Urothelium cell line (cell line): ENCODE measurements at places on chromosomes 11 and 22.

- DNase-seq: no peak
Measured at GRCh38 chr22:46678003-46678657, 57.9 kb downstream of the GRAMD4 start.

GRCh38 chr11:123158033-123159003 lies 36.7 kb downstream of the CLMP start:
- no peak for DNase-seq

GRCh38 chr11:75955443-75955842 lies 140.4 kb downstream of the UVRAG start:
- no peak for DNase-seq

GRCh38 chr22:22199634-22200033 lies 45.0 kb upstream of the VPREB1 start:
- DNase-seq: no peak

DNA sequence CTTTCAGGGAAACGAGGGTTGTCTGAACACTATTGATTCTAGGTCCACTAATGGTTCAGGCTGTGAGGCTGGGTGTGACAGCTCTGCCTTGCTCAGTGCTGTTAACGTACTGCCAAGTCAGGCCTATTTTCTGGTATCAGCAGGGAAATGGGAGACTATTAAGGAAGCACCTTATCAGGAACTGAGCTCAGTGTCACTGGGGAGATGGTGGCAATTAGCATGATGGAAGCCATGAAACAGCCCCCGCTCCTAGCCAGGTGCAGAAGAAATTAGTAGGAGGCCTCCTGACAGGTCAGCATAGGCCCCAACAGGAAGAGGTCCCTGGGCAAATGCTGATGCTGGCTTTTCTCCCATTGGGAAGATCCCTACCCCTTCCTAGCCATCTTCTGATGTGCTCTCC lies 42.6 kb upstream of the LMO2 start:
- DNase-seq: no peak

DNA sequence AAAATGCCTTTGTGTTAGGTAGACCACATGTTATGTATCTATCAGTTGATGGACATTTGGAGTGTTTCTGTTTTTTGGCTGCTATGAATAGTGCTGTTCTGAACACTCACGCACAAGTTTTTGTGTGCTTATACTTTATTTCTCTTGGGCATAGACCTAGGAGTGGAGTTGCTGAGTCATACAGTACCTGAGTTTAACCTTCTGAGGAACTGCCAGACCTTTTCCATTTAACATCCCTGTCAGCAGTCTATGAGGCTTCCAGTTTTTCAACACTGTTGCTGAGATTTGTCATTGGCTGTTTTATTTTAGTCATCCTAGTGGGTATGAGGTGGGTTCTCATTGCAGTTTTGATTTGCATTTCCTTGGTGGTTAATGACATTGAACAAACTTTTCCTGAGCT lies 4.4 kb downstream of the CTTN start:
- DNase-seq: no peak
